RKO (cell line): ENCODE measurements at places on chromosomes 5 and 9.

DNA sequence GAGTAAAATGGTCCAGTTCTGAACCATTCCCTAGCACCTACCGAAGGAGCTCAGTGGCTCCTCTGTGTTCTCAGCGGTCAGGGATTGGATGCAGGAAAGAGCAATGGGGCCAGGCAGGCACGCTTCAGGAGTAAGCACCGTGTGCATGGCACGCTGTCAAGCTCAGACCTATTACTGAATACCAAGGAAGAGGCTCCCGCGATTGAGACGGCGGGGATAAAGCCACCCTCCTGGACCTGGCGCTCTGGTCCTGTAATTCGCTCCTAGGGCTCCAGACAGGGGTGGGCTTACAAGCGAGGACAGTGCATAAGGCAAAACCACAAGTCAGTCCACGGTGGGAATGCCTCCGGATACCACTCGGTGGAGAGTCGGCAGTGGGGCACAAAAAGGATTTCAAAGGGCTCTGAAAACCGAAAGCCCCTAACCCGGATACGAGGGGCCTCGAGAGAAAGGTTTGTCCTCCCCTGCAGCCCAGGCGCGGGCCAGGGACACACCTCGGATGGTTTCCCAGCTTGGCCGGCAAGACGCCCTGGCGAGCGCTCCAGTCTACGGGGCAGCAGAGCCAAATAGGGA is 988 bp downstream of the OXCT1 start:
- DNase-seq: peak; percentile 69

DNA sequence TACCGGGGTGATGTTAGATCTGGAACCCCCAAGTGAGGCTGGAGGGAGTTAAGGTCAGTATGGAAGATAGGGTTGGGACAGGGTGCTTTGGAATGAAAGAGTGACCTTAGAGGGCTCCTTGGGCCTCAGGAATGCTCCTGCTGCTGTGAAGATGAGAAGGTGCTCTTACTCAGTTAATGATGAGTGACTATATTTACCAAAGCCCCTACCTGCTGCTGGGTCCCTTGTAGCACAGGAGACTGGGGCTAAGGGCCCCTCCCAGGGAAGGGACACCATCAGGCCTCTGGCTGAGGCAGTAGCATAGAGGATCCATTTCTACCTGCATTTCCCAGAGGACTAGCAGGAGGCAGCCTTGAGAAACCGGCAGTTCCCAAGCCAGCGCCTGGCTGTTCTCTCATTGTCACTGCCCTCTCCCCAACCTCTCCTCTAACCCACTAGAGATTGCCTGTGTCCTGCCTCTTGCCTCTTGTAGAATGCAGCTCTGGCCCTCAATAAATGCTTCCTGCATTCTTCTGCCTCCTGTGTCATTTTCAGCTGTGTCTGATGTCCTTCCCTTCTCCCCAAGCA is 2.3 kb upstream of the MYOZ3 start:
- no peak for DNase-seq

GRCh38 chr5:156019130-156019529 is 307.8 kb upstream of the SGCD start:
- no peak for DNase-seq

GRCh38 chr5:10836986-10837385 is 76.0 kb upstream of the DAP start:
- no peak for DNase-seq

DNA sequence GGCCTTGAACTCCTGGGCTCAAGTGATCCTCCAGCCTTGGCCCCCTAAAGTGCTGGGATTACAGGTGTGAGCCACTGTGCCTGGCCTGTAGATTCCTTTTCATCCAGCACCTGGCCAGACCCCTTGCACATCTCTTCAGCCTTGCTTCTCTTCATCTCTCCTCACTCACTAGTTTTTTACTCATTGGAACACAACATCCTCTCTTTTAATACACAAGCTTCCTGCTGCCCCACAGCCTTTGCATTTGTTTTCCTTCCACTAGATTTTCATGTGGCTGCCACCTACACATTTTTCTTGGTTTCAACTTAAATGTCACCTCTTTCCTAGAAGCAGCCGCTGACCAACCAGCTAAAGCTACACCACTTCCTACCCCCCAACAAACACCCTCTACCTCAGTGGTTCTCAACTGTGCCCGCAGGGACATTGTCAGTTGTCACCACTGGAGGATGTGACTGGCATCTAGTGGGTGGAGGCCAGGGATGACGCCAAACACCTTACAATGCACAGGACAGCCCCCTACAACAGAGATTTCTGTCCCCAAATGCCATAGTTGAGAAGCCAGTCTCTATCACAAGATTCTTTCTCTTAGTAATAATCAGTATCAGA is 33.7 kb downstream of the HAVCR1 start:
- no peak for DNase-seq

DNA sequence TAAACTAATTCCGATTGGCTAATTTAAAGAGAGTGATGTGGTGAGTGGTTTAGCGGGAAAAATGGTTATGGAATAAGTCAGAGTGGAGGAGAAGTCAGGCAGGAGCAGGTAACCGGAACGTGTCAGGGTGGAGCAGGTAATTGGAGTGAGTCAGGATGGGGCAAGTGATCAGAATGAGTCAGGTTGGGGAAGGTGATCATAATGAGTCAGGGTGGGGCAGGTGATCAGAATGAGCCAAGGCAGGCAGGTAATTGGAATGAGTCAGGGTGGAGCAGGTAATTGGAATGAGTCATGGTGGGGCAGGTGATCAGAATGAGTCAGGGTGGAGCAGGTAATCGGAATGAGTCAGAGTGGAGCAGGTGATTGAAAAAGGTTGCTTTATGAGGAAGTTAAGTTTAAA is 101.4 kb downstream of the TMEM167A start:
- no peak for DNase-seq

DNA sequence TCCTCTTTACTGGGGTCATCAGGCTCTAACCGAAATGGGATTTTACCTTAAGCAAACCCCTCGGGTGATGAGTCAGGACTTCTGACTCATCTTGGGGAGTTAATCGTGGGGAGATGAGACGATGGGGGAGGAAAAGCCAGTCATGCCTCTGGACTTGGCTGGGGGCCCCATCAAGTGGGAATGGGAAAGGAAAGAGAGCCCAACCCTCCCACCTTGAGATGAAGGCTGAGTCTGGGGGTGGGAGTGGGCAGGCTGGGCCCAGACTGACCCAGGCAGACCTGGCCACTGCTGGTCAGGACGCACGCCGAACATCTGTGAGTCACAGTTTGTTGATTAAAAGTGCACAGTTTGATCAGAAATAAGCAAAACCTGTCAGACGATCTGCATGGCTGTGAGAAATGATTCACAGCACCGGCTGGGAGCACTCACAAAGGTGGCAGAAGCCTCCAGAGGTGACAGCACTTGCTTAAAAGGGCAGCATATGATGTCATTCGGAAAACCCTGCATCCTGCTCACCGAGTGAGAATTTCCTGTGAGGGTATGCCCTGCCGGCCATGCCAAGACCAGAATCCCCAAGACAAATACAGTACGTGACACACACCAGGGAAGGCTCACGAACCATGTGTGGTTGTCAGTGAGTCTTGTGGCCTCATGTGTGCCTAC is 50.0 kb upstream of the SLC25A51 start:
- DNase-seq: peak; percentile 82

DNA sequence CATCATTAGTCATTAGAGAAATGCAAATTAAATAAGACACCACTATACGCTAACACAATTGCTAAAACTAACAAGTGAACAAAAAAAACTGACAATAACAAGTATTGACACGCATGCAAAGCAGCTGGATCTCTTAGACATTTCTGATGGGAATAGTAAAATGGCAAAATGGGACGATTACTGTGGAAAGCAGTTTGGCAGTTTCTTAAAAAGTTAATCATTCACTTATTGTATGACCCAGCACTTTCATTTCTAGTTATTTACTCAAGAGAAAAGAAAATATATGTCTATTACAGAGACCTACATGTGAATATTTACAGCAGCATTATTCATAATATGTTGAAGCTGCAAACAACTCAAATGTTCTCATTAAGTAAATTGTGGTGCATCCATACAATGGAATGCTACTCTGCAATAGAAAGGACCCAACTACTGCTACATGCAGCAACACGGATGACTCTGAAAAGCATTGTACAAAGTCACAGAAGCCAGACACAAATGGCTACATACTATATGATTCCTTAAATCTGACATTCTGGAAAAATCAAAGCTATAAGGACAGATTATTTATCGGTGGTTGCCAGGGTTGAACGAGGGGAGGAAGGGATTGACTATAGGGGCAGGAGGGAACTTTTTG is 96.8 kb upstream of the ITGA2 start:
- no peak for DNase-seq

- no peak for DNase-seq
Measured at GRCh38 chr5:92401492-92401891, 1018.4 kb upstream of the ARRDC3 start.

DNA sequence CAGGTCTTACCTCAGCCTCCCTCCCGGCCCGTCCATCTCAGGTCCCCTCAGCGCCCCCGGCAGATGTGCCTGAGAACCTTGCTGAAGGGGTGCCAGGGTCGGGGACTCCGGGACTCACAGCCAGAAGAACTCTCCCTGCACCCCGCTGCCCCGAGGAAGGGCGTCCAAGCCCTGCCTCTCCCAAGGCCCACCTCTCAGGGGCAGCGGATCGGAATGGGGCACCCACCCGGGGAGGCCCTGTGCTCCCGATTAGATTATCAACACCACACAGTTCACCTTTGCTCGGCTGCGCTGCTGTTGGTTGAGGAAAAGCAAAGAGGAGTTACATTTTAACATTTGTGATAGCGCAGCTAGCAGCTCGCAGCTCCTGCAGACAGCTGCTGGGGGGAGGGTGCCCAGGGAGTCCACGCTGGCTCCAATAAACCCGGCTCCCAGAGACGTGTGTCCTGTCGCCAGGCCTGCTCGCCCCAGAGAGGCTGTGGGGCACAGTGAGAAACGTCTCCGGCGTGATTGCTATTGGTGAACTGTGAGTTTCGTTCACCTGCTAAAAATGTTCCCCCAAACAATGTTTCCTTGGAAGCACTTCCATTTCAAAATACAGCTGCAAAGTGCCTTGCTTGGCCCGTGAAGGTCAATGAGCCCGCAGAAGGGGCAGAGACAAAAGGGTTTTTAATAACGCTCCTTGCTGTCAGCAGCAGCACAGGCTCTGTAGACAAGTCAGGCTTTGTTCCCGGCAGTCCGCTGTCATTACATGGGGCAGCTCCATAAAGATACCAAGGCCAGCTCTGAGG is 18.6 kb upstream of the SLC6A19 start:
- no peak for DNase-seq
